ENCODE measurements at places on chromosomes 2 and 18.

DNA sequence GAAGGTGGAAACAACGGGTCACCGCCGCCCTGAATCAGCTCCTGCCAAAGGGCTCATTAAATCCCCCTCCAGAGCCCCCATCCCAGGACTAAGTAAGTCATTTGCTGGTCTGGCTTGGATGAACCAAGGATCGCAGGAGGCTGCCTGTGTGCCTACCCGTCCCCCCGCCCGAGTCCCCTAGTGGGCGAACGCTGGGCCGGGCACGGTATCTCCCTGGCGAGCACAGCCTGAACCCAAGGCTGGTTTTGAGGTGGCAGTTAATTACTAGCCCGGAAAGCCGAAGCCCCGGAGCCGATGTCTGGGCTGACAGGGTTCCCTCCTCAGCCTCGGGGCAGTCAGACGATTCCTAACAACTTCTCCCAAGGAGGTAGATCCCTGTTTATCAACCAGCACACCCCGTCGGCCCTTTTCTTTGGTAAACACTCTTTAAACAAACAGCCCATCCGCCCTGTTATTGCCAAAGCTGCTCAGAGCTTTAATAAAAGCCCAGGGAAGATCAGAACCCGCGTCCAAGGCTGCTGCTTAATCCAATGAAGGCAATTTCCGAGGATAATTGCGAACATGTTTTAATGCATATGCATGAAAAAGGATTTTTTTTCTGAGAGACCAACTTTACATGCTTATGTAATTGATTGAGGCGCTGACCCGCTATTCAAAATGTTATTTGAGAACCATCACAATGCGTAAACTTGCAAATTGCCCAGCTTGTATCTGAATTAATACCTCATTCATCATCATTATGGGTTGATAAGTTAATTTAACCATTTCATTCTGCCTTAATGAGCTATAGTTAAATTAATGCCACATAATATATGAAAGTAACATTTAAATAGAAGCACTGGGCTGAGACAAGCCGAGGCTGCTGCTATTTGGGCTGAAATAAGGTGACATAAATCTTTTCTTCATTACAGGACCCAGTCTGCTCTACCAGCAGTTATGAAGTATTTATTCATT, 10.5 kb downstream of the EVX2 start:
- no peak for DNase-seq

DNA sequence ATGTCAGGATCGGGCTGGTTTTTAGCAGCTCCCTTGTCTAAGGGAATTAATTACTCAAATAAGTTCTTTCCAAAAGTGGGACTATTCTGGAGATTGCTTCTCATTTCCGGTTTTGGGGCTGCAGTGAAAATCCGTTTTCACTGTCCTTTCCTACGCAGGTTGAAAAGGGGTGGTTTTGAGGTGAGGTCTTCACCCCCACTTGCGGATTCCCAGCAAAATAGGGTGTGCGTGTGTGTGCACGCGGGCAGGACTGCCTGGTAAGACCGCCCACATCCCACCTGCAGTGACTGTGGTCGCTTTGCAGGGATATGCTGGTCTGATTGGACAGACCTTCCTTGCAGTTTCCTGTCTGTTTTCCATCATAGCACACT, 472 bp upstream of the PLEKHM3 start:
- DNase-seq, result no peak

DNA sequence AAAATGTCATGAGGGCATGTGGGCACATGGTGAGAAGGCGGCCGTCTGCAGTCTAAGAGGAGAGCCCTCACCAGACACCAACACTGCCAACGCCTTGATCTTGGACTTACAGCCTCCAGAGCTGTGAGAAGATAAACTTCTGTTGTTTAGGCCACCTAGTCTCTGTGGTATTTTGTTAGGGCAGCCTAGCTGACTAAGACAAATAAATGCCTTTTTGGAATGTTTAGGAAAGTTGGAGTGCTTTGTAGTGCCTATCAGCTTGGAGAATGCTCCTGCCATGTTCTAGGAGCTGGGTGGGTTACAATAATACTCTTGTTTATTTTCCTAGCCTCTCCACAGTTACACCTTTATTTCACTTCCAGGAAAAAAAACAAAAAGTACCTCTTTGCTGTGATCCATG, 92.0 kb downstream of the SPP2 start:
- no peak for DNase-seq

- DNase-seq, result no peak
Observed at GRCh38 chr2:25302758-25303375, 38.9 kb downstream of the DNMT3A start.

DNA sequence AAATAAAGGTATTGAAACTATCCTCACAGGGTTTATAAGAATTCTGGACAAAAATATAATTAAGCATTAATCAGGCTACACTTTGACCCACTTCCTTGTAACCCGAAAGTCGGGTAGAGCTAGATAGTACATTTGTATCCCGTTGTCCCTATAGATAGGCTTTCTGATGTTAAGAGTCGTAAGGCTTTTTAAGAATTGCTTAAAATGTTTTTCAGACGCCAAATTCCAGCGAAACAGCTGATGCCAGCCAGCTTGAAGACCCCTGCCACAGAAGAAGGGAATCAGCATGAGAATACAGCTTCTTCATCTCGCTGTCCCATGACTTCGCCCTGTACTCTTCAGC, 962 bp upstream of the GPR155 start:
- DNase-seq, result no peak

- DNase-seq, result no peak
Observed at GRCh38 chr2:59266453-59266852, 1025.3 kb upstream of the FANCL start.

DNA sequence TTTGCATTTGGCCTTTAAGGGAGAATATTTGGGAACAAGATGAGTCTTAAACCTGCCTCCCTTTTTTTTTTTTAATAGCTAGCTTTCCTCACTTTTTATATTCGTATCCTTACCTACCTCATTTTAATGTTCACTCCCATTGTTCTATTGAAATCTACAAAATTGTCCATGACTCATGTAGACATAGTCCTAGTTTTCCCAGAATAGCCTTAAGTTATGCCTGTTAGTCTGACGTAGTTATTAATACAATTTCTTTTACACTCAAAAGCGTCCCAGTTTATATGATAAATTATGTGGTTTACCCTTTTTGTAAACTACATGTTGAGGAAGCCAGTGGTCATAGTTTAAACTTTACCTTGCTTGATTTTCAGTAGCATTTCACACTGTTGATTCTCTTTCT, 73.4 kb downstream of the UBR3 start:
- DNase-seq, result no peak

GRCh38 chr2:233462202-233462785, 104.3 kb downstream of the USP40 start:
- DNase-seq, result no peak

DNA sequence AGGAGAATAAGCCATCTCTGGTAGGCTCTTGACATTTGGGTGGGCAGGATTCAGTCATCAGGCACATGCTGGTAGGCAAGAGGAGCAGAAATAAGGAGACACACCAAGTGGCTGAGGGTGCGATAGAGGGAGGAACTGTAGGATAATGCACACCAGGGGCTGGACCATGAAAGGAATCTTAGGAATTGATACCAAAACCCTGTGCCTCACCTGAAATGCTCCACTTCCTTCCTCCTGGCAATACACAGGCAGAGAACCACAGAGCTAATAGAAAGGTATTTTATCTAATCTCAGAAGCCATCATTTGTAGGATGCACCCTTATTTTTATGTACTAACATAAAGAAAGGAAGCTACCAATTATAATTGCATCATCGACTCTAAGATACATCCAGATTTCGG, 4.4 kb upstream of the CYP1B1 start:
- no peak for DNase-seq

DNA sequence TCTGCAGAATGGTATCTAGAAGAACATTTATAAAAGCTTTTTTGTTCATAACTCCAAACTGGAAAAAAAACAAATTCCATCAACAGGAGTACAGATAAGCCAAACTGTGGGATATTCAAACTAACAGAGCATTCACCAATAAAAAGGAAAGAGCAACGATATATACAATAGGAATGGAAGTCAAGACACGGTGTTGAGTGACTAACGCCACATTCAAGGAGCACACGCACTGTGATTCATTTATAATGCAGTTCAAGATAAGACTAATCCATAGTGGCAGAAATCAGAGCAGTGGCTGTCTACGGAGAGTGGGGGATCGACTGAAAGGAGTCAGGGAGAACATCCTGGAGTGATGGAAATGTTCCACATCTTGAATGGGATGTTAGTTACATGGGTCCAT, 70.7 kb downstream of the CABYR start:
- no peak for DNase-seq

- no peak for DNase-seq
Observed at GRCh38 chr2:221895366-221896121, 323.4 kb upstream of the EPHA4 start.

DNA sequence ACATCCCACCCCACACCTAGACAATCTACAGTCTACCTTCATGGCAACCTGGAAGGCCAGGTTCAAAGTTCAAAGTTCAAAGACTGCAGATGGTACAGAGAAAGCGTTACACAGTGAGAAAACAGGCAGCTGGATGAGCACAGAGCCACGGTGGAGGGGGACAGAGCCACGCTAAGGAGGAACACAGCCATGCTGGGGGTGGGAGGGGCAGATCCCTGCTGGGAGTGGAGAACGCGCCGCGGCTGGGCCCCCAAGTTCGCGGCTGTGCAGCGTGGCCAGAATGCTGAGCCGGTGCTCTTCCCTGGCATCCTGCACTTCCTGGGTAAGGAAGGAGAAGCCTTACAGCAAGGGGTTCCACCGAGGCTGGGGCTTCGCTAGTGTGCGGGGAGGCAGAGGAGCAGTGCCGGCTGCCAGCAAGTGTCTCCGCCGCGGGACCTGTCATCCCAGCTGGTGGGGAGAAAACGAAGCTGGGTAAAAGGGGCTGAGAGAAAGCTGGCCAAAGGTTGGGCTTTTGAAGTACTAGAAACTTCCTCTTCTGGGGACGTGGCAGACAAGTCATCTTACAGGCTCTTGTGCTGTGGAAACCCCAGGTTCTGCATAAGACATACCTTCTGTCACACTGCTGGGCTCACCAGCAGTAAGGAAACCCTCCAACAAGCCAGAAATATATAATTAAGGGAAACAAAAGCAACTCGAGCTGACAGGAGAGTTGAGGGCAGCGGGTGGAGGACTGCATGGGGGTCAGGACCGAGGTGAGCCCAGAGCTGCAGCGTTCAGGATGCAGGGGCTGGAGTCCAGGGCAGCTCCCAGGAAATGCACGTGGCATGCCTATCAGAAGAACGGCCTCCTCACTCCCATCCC, 115.5 kb downstream of the HDAC4 start:
- no peak for DNase-seq

GRCh38 chr2:99524056-99524455, 34.2 kb upstream of the REV1 start:
- DNase-seq, result no peak

DNA sequence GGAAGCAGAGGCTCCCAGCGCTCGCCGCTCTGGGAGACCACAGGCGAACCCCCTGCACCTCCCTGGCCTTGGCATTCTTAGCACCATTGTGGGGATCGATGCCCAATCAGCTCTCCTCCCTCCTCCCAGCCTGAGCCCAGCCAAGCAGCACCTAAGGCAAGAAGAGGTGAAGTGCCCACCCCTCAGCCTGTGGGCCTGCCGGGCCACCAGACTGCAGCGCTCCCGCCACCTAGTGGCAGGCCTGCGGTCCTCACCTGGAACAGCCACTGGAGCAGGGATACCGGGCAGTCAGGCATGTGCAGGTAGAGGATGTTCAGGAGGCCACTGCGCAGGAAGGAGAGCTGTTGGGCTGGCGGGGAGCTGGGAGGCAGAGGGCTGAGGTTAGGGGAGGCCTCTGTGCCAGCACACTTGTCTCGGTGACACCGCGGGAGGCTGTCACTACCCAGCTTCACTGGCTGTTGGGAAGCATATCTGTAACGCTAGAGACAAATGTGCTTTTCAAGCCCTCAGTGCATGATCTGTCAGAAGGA, 35.2 kb downstream of the FAM178B start:
- peak; percentile 80 for DNase-seq

GRCh38 chr2:241947876-241948275, 78.3 kb downstream of the RTP5 start:
- no peak for DNase-seq

GRCh38 chr2:22832196-22832595, 552.8 kb upstream of the KLHL29 start:
- no peak for DNase-seq

- DNase-seq, result no peak
Observed at GRCh38 chr2:163723348-163723747, 12.5 kb downstream of the FIGN start.

- DNase-seq, result no peak
Observed at GRCh38 chr2:11765501-11765900, 19.1 kb downstream of the LPIN1 start.

All from NCI-H1694 (cell line).